ENCODE measurements at places on chromosomes 7 and 10. TPM values are rescaled to one million over a fixed set of nuclear protein-coding genes. Genes with fewer than 3 reads are reported as not detected.

Gene PDE1C
- total RNA-seq = 5.9 TPM

Gene CYP3A4
- not detected for total RNA-seq

Gene ABCC2
- 0.17 TPM for total RNA-seq

Gene FRG2B
- total RNA-seq = not detected

DNA sequence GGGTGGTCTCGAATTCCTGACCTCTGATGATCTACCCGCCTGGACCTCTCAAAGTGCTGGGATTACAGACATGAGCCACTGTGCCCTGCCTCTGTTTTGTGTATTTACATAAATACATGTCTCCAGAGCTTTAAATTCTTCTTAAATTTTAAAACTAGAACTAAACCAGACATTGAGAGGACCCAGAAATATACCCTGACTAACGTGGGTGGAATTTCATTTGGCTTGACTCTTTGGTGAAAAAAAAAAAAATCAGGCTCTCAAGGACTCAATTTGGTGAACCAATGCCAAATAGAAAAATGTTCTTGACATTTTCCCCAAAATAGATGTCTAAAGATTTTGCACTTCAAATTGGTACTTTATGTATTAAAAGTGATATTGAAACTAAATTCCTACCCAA, 16.6 kb upstream of the FAS start:
- DNase-seq = no peak

DNA sequence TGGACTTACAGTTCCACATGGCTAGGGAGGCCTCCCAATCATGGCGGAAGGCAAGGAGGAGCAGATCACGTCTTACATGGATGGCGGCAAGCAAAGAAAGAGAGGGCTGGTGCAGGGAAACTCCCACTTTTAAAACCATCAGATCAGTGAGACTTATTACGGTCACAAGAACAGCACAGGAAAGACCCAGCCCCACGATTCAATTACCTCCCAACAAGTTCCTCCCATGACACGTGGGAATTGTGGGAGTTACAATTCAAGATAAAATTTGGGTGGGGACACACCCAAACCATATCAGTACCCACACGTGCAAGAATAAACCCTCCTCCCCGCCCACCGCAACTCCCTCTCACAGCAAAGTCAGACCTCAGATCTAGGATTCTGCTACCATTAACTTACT, 4.5 kb upstream of the AIFM2 start:
- DNase-seq = no peak

DNA sequence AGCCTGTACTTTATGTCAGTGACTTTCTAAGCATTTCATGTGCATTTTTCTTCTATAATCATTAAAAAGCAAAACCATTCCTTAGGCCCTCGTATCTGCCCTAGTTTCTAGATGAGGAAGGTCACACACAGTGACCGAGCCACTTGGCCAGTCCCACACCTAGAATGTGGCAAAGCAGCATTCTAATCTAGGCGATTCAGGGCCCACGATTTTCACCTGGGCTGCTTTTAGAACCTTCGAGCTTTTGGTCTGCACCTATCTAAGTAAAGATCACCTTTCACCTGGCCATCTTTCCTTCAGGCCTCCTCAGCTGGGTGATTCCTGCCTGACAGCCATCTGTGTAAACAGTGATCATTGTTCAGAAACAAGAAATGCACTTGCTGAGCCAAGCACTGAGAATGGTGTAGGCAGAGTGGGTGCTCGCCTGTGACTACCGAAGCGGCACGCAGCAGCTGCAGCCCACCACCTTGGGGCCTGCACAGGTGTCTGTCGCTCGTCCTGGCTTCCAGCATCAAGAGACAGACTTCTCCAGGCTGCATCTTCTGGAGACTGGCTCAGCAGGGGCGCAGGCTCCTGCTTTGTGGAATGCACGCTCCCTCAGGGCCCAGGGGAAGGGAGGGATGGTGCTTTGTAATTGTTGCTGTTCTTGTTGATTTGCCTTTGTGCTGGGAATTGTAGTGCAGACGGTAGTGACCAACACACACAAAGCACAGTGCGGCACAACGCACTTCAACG, 149.0 kb upstream of the INSYN2A start:
- no peak for DNase-seq
